ENCODE measurements at places on chromosomes 11 and 22.

- DNase-seq, result no peak
Observed at GRCh38 chr11:22431106-22431505, 92.9 kb downstream of the SLC17A6 start.

DNA sequence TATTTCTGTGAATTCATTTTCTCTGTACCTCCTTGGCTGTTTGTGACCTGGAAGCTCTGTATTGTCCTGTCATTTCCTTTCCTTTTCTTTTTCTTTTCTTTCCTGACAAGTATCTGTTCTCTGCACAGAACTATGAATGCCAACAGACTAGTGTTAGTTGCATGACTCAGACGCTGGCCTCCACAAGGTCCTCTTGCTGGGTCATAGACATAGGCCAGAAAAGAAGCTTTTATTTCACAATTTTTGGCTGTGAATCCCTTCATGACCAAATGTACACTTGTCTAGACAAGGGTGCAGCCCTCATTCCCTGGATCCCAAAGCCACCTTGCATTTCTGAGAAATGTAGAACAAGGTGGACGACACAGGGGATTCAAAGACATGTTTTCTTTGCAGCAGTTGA, 104.1 kb upstream of the MTNR1B start:
- DNase-seq, result no peak

DNA sequence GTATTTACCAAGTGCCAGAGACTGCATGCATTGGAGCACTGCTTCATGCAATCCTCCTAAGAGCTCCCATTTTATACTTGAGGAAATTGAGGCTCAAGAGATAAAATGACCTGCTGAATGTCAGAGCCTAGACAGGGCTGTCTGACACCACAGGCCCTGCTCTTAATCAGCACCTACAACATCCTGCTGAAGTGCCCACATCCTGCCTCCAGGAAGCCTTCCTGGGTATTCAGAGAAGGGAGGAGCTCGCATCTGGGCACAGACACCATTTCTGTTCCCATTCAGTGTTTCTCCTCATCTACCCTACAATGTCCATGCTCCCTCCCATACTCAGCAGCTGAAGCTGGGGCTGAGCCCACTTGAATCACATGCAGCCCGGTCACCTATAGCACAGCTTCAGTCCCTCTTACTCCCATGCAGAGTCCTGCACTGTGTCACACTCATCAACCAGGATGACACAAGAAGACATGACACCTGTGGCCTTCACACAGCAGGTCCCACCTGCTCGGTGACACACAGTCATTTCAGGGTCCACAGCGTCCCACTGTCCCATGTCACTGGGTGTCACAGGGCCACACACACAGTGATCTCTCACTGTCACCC, 53.1 kb downstream of the PDE2A start:
- DNase-seq, result no peak

GRCh38 chr22:29353286-29353685, 35.1 kb downstream of the AP1B1 start:
- no peak for DNase-seq

- DNase-seq, result peak; percentile 43
Observed at GRCh38 chr22:31210556-31211421, 1.3 kb upstream of the LIMK2 start.

DNA sequence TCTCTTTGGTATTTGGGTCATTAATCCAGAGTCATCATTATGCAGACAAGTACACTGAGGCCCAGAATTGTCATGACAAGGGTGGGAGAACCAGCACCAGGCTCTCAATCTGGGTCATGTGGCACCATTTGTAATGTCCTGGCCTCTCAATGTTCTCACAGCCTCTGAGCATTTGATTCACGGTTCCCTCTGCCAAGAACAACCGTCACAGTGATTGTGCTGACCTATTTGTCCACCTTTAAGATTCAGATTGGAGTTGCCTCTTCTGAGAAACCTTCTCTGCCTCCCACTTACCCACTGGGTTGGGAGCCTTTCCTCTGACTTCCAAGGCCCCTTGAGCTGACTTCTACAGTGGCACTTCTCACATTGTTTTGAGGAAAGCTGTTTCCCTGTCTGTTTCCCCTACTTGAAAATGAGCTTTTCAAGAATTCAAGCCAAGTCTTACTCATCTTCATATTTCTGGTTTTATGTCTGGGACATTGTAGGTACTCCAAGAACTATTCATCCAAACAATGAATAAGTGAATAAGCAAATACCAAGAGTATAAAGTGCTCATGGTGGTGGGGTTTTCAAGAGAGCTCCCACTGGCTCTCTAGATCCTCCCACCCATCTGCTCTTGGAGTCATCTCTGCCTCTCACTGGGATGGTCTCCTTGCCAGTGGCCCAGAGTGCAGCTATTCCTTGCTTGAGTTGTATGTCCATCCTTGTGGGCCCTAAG, 126.4 kb upstream of the E2F8 start:
- no peak for DNase-seq

DNA sequence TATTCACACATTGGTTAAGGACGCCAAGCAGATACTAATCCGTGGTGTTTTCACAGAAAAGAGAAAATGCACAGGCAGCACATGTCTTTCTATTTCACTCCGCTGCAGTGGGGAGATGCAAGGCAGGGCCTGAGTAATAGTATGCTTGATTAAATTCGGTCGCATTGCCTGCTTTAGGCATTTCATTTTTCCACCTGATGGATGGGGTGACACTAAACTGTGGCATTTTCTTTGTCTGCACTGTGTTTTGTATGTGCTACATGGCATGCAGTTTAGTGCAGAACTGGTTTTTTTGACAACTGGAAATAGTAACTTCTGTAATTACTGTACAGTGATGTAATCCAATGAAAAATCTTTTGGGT, 94.9 kb downstream of the SLC17A6 start:
- no peak for DNase-seq

DNA sequence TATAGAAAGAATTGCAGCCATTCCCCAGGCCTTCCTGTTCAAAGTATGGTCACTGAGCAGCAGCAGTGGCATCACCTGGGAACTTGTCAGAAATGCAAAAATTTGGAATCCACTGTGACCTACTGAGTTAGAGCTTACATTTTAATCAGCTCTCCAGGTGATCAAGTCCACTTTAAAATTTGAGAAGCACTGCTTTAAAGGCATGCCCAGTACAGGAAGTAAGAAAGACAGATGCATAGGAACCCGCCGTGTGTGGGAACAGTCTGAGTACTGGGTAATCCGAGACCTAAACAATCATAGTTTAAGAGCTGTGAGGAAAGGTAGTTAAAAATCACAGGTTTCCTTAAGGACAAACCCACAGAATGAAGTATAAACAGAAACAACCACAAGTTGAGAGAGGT, 462.4 kb downstream of the RAB38 start:
- no peak for DNase-seq

DNA sequence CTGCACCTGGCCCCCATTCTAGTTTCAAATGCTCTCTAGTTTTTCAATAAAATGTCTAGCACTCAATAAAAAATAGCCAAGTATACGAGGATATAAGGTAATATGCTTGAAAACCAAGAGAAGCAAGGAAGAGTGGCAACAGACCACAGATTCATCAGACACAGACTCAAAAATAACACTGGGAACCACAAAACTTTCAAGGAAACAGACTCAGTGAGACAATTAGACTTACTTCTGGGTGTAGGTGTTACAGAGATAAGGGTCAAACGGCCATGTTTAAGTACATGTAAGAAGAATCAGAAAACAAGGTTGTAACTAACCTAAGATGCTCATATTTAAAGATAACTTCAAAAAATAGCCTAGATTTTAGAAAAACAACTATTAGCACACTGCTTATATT, 67.0 kb downstream of the TRMU start:
- DNase-seq, result no peak

- no peak for DNase-seq
Observed at GRCh38 chr11:57308426-57309060, 16.2 kb downstream of the TNKS1BP1 start.

DNA sequence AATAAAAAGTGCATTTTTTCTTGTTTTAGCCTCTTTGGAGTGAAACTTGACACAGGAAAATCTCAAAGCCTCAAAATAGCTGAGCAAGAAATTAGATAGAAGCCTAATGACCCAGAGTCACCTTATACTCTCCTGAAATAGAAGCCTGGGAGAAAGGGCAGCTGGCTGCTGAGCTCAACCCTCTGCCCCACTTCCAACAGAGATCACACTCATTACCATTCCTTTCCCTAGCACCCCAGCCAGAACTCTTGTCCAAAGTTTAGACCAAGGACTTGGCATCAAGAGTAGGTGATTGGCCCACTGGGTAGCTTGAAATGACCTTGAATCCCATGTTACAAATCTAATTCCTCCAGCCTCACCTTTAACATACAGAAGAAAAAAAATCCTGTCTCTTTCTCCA, 62.7 kb upstream of the AMOTL1 start:
- no peak for DNase-seq

- DNase-seq, result peak; percentile 91
Observed at GRCh38 chr22:27113211-27113635, 455.8 kb downstream of the MIAT start.

- DNase-seq, result peak; percentile 63
Observed at GRCh38 chr11:35334385-35335090, 84.8 kb downstream of the SLC1A2 start.

DNA sequence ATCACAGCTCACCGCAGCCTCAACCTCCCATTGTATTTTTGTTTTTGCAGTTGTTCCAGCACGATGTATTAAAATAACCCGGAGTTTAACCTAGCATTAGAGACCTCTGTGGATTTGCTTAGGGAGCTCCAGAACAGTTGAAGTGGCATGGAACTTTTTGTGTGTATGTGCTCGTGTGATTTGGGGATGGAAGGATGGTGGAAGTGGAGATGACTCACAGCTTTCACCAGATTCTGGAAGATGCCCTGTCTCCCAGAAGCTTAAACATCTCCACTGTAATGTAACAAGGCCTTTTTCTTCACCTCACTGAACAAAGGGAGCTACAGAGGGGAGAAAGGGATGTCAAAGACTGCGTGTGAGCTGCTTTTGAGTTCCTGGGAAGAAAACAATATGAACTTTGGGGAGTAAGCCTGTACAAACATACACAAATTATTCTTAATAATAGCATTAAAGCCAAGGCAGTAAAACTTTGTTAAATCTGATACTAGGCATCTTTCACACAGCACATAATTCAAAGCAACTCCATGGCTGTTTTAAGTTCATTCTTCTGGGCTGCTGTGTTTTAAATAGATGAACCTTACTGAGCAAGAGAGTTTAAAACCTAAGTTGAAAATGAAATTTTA, 226.4 kb downstream of the ADAMTS15 start:
- DNase-seq, result no peak

GRCh38 chr11:6012035-6012668, 5.4 kb upstream of the OR56A4 start:
- DNase-seq, result peak; percentile 80

DNA sequence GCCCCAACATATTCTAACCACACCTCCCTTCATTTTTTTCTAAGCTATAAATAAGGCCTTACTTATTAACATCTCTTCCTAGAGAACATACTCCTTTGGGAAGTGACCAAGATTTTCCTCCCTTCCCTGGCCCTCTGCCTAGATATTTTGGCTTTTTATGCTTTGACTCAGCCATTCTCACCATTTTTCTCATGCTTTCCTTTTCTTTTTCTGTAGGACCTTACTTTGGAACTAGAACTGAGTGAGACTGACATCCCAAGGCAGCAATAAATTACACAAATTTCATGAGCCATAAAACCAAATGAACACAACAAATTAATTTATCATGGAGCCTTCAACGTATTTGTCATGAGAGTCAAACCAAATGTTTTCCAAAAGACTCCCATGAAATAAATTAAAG, 142.7 kb upstream of the CTSC start:
- no peak for DNase-seq

- DNase-seq, result peak; percentile 88
Observed at GRCh38 chr11:4393209-4393857, at the start of gene TRIM21. Gene TRIM21, minus strand, starts transcription at chr11:4393702. Its CDS starts 3,293 bp downstream, at chr11:4390409.

DNA sequence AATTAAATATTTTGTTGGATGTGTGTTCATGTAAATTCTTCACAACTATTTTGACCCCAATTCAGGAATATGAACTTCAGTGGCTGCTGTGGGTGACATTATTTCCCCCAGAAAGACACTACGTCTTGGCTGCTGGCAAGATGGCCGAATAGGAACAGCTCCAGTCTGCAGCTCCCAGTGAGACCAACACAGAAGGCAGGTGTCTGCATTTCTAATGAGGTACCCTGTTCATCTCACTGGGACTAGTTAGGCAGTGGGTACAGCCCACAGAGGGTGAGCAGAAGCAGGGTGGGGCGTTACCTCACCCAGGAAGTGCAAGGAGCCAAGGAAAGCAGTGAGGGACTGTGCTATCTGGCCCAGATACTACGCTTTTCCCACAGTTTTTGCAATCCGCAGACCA, 65.3 kb downstream of the ZBTB44 start:
- DNase-seq, result no peak

DNA sequence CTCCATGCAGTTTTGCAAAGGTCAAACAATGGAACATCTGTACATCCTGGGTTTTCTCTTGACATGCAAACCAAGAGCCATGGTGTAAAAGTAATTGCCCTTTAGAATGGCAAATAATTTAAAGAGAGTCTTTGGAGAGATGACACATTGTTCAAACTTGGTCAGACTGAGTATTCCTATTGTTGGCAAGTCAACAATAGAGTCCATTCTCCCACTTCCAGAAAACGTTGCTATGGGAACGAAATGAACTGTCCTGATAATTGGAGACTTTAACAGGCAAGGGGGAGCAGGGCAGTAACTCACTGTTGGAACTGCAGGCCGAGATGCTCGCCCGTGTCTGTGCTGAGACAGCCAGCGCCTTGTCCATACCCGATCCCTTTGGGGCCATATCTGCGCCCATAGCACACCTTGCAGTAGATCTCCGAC, 13.9 kb downstream of the CSRP3 start:
- no peak for DNase-seq

DNA sequence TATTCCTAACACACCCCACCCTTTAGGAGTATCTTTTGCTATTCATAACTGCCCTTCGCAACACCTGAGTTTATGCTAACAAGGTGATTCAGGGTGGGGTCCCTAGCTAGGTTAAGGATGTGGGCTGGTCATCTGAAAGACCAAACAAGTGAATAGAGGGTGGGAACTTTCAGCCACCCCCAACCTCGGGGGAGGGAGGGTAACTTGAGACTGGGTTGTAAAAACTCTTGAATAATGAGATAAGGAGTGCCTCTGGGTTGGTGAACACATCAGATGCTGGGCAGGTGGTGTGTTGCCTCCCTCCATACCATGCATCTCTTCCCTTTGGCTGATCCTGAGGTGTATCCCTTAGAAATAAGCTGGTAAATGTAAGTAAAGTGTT, 111.5 kb downstream of the SWAP70 start:
- DNase-seq, result no peak

- no peak for DNase-seq
Observed at GRCh38 chr11:116501728-116502127, 271.1 kb downstream of the BUD13 start.

GRCh38 chr11:70702040-70702648, 303.8 kb downstream of the CTTN start:
- DNase-seq, result no peak

- no peak for DNase-seq
Observed at GRCh38 chr11:85886089-85887056, 31.2 kb downstream of the CCDC83 start.
